Central memory CD8-positive, alpha-beta T cell (primary cell): ENCODE measurements at places on chromosomes 1 and 21.

DNA sequence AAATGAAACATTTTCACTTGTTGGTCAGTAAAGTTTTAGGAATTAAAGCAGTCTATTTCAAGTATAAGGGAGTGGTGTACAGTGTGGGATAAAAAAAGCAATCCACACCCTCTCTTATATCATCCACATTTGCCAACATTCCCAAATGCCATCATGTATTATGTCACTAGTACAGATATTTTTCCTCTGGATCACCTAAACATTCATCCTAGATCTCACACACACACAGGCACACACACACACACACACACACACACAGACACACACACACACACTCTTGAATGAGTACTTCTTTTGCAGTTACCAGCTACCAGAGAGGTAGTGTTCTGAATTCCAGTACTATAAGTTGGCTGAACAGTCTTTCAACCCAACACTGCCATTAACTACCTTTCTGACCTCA, 1369.1 kb upstream of the ADGRL4 start:
- no peak for DNase-seq

GRCh38 chr1:192376374-192376773, 59.6 kb downstream of the RGS21 start:
- no peak for DNase-seq

DNA sequence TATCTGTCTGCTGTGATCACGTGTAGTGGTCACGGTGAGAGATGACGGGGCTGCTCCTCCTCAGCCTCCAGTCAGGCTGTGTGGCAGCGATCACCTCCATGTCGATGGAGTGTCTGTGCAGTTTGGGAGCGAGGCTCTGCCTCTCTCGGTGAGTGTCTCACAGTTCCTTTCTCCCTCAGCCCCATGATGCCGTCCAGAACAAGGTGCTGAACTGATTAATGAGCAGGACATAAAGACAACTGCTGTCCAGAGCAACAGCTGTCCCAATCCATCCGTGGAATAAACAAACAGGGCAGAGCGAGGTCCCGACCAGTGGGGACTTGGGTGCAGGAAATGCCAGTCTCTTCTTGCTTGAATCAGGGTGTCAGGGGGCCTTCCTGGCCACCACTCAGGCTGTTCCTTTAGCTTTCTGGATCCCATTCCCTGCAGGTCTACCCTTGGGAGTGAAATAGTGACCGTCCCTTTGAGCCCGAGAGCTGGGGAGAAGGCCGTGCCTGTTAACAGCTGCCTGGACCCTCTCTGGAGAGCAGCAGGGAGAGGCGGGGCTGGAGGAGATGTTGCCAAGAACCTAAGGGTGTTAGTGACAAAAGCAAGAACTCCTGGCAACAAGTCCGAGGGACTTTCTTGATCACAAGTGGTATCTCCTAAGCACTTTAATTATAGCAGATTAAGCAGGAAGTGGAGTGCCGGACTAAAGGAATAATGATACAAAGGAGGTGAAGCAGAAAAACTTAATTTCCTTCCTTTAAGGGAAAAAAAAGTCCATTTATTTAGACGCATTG, 443.9 kb downstream of the KIF26B start:
- no peak for DNase-seq

DNA sequence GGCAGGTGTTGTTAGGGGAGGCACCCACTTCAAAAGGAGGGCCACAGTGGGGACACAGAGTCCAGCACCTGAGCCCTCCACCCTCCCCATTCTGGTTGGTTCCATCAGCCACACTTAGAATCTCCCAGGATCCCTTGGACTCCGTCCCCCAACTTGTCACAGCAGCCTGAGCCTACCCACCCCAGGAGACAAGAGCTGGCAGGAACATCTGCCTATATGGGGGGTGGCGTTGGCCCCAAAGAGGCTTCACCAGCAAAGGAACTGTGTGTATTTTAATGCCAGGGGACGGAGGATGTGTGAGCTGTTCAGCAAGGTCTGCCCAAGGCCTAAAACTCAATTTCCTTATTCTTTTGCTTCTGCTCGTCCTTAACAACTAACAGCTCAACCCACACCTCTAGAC, 86.4 kb upstream of the TMEM51 start:
- DNase-seq: no peak

GRCh38 chr1:67713057-67713846, 28.3 kb downstream of the GADD45A start:
- DNase-seq: no peak

DNA sequence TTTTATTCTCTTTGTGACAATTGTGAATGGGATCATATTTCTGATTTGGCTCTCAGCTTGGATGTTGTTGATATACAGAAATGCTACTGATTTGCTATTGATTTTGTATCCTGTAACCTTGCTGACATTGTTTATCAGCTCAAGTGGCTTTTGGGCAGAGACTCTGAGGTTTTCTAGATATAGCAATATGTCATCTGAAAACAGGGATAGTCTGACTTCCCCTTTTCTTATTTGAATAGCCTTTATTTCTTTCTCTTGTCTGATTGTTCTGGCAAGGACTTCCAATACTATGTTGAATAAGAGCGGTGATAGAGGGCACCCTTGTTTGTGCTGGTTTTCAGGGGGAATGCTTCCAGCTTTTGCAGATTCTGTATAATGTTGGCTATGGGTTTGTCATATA, 150.8 kb downstream of the FASLG start:
- no peak for DNase-seq

- DNase-seq: no peak
Measured at GRCh38 chr21:41064334-41064791, 103.6 kb upstream of the BACE2 start.

DNA sequence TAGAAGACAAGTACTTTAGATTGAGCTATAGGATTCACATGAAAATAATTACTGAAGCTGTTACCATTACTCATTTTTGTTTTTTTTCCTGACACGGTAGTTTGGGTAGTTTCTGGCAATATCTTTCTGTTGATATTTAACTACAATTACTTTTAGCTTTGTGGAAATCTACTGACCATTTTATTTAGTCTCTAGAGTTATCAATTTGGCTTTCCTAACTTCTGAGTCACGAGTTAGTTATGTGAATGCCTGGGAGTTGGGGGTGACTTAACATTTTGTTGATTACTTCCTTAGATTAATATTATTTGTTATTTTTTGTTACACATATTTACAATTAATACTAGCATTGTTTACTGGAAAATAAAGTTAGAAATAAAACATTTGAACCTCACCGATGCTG, 160.6 kb downstream of the HMCN1 start:
- DNase-seq: no peak

DNA sequence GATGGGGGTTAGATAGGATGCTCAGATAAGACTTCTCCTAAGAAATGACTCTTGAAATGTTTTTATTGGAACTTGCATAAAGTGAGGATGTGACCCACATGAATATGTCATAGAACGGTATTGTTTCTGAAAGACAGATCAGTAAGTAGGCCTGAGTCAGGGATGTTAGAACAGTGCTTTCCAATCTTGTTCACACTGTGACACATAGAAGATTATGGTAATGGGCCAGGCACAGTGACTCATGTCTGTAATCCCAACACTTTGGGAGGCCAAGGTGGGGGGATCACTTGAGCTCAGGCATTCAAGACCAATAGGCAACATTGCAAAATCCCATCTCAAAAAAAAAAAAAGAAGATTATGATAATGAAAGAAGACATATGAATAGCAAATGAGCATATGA, 32.9 kb downstream of the FMO4 start:
- no peak for DNase-seq

DNA sequence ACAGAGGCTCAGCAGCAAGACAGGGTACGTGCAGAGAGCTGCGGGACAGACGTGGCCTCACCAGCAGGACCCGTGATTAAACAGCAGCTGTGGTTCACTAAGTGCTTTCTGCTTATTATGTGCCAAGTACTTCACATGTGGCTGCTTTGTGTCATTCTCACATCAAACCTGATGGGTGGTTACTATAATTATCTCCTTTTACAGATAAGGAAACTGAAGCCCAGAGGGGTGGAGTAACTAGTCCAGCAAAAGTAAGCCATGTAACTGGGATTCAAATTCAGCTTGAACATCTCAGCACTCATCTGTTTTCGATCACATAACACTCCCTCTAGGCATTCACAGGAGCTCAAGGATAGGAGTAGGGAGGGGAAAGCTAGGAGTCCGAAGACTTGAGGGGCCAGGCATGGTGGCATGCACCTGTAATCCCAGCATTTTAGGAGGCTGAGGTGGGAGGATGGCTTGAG, 50.8 kb upstream of the CLIC4 start:
- DNase-seq: no peak

- DNase-seq: no peak
Measured at GRCh38 chr1:224459966-224460365, 25.4 kb upstream of the WDR26 start.

DNA sequence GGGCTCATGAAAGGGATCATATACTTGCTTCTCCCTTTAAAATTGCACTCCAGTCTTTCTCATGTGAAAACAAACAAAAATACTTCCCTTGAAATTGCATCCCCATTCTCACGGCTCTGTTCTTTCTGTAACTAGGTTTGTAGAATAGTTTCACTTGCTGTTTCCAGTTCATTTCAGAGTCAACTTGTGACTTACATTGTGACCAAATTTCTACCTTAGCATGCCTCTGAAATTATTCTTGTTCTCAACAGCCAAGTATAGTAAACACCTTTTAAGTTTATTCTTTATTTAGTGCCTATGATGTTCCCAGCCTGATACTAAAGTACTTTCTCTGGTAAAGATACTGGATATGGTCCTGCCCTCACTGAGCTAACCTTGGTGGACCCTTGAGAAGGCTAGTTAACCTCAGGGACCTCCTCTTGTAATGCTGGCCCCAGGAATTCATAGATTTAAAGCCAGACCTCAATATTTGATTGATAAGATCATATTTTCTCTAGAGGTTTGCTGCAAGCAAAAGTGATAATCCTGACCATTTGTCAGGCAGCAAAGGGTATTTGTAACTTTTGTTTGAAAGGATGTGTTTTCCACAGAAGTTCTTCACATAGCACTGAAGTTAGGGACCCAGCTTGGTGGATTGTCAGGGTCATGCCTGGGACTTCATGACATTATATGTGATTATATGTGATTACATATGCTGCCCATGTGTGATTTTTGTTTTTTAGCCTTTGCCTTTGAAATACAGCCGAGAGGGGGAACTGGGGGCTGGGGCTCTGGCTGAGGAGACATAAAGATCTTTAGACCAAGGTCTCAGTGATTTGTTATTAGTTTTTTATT, 29.6 kb downstream of the VANGL2 start:
- no peak for DNase-seq

- no peak for DNase-seq
Measured at GRCh38 chr1:94709891-94710581, 110.1 kb upstream of the SLC44A3 start.

DNA sequence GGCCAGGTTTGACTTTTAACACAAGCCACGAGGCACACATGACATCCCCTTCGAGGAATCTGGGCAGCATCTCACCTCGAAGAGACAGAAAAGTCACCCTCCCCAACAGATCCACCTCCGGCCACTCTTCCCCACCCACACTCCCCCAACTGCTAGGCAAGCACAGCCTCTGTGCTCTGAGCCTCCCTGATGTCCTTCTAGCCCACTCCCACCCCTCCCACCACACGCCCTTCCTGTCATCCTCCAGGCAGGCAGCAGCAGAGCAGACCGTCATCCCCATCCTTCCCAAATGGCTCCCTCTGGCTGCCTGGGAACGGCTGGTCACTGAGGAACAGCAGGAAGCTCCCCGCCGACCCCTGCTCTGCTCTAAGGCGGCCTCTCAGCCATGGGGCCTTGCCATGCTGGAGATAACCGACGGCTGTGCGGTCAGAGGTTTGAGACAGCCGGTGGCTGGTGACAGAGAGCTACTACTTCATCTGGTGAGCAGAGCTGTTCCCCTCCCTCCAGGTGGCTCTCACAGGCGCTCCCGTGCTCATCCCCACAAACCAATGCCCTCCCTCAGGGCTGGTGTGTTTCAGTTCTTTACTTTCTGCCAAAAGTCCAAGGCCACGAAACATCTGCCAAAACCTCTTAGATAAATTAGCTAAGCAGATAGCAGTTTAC, 25.6 kb downstream of the NPHP4 start:
- no peak for DNase-seq

GRCh38 chr1:21090463-21090862, 86.2 kb downstream of the EIF4G3 start:
- no peak for DNase-seq

- no peak for DNase-seq
Measured at GRCh38 chr21:46088189-46088588, 9.7 kb upstream of the COL6A2 start.

DNA sequence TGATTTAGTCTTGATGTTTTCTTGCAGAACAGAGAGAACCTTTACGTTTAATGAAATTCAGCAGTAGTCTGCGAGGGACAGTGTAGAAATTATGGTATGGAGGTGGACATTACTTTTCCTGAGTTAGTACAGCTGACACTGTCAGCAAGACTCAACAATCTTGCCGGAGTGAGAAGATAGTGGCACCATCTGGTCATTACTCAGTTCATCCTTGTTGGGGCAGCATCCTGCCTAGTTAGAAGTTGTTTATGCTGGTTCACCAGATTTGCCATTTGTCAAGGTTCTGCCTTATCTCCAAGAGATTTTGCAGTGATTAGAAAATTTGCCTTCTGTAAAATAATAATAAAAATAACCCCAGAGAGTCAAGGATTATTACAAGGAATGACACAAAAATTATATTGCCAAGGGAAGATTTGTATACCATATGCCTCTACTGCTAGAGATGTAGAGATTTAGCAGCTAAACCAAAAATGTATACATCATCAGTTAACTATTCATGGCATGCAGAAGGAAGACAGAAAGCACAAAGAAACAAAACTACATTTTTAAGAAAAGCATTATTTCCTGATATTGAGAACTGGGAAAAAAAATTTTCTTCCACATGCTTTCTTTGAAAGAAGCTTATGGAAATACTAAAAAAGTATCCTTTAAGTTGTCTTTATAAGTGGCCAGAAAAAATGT, 1967.4 kb downstream of the NCAM2 start:
- no peak for DNase-seq

GRCh38 chr1:110420874-110421793, 13.6 kb upstream of the LAMTOR5 start:
- no peak for DNase-seq

DNA sequence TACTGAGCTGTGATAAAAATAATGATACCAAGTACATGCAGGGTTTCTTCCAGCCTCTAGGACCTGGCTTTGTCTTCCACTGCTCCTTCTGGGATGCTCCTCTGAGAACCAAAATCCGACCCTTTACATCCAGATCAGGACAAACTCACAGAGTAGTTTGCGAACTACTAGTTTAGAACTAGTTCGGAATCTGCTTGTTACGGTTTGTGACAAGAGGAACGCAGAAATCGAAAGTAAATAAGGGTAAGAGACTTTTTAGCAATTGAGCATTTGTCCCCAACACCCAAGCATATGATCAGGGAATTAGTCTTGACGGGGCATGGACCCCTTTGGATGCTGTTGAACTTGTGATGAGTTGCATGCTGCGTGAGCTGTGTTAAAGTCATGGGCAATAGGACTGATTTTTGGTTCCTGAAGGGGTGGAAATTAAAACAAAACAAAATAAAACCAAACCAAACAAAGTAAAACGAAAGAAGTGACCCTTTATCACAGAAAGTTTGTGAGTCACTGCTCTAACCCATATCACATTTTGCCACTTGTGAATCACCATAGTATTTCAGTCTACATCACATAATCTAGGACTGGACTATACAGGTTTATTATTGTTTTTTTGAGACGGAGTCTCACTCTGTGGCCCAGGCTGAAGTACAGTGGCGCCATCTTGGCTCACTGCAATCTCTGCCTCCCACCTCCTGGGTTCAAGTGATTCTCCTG, 35.7 kb upstream of the ERRFI1 start:
- no peak for DNase-seq

GRCh38 chr1:40394491-40395172, 21.1 kb downstream of the SMAP2 start:
- DNase-seq: no peak

- no peak for DNase-seq
Measured at GRCh38 chr1:230340526-230341161, 85.5 kb downstream of the PGBD5 start.

GRCh38 chr1:45772971-45773370, 22.5 kb upstream of the IPP start:
- DNase-seq: no peak
